NCI-H524 (cell line): ENCODE measurements at places on chromosomes 16 and 17.

GRCh38 chr17:71503710-71504465 is 616.9 kb upstream of the SOX9 start:
- DNase-seq = no peak

DNA sequence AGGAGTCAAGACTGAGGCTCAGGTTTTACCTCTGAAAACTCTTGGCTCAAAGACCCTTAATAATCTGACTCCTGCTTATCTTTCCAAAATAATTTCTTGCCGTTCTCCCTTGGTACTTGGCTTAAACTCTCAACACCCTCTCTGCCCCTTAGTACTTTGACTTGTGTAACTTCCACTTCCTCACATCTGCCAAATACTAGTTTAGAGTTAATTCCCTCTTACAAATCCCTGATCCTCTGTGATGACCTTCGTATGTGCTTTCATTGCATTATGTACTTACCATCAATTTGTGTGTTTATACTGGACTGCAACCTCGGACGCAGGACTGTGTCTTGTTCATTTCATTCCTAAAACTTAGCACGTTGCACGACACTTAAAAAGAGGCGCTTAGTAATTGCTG is 35.2 kb downstream of the ZNF207 start:
- DNase-seq = peak; percentile 26

DNA sequence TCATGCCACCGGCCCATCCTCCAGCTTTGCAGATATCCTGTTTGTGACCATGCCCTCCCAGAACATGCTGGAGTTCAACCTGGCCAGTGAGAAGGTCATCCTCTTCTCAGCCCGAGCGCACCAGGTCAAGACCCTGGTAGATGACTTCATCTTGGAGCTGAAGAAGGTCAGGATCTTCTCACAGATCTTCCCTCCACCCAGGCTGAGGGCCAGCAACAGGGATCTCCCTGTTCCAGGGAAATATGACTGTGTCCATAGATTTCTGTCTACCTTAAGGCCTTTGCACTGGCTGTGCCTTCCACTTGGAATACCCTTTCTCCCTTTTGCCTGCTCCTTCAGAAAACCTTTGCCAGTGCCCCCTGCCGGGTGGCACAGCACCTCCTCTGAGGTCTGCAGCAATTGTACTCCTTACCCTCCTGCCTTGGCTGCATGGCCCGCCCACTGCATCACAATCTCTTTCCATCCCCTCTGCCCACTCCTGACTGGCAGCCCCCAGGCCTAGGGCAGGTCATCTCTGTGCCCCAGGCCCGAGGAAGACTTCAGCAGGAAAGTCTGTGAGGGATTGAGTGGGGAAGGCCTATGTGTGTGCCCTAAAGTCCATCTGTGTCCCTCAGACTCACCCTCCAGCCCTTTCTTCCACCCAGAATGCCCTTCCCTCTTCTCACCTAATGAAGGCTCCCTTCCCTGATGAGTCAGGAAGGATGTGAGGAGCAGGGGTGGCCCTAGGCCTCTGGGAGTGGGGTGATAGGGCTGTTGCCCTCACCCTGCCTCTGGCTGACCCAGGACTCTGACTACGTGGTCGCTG is 27.3 kb upstream of the ALKBH5 start:
- DNase-seq = no peak

DNA sequence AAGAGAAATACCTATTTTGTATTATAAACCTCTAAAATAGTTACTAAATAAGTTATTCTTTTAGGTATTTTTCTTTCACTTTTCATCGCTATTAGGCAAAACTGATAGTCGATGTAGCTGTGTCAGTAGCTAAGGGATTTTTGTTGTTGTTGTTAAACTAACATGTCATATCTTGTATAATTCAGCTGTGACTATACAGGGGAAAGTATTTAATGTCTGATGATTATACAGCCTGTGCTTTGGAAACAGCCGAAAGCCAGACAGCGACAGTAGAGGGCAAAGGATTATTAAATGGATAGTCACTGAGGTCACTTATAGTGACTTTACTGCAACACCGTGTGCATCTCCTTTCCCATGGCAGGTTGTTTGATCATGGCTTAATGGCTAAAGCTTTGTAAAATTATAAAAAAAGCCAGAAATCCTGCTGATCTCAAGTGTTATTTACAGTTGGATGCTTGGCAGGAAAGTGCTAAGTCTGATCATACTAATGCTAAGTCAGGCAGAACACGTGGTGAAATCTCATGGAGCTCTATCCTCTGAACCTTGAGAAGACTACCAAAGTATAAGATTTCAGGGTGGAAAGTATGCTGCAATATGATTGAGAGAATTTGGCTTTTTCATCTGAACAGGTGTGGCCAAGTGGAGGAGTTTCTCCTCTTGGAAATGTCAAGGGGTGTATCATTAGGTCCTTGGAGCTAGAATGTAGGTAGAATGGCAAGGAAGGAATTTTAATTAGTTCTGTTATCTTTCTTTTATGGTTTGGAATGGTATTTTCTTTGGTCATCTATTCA is 88.4 kb downstream of the FTO start:
- DNase-seq = no peak

- DNase-seq = no peak
These were observed 22.4 kb downstream of the SOCS3 start for GRCh38 chr17:78337244-78338109.

DNA sequence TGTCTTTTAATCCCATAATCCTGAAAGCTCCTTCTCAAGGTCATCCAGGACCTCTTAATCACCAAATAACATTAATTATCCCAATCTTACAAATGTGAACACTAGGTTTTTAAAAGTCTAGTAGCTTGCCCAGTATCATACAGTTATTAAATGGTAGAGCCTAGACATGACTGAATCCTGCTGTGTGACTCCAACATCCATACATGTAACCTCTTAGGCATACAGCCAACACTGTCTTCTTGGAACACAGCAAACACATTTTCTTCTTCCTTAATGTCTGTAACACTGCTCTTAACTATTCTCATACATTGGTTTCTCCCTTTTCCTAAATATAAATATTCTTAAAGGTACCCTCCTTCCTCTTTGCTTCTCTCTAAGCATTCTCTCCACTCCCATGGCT is 13.7 kb downstream of the BRIP1 start:
- DNase-seq = no peak

- DNase-seq = no peak
These were observed 4.4 kb downstream of the SNAI3 start for GRCh38 chr16:88681709-88682451.

DNA sequence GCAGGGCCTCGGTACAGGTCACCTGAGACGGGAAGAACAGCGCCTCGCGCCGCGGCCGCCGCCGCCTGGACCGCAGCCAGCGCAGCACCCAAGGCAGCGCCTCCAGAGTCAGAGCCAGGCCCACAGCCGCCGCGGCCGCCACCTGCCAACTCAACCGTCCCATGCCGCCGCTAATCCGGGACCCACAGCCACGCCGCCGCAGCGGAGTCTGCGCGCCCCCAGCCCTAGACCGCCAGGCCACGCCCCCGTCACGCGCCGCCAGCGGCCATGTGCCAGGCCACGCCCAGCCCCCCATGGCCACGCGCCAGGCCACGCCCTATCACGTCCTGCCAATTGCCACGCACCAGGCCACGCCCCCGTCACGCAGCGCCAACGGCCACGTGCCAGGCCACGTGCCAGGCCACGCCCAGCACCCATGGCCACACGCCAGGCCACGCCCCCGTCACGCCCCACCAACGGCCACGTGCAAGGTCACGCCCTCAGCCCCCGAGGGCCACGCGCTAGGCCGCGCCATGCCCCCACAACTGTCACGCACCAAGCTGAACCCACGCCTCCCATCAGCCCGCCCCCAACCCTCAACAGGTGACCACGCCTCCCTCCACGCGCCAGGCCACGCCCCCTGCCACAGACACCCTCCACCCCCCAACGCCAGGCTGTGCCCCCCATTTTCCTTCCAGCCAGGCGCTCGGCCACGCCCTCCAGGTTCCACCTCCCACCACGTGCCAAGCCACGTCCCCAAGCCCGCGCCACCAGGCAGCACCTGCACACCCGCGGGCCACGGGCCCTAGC is at the start of gene PLD6:
PLD6 (minus strand) TSS at position 210 of the 789 bp plus-strand sequence; CDS start at position 163, 47 bp downstream.
- peak; percentile 55 for DNase-seq

DNA sequence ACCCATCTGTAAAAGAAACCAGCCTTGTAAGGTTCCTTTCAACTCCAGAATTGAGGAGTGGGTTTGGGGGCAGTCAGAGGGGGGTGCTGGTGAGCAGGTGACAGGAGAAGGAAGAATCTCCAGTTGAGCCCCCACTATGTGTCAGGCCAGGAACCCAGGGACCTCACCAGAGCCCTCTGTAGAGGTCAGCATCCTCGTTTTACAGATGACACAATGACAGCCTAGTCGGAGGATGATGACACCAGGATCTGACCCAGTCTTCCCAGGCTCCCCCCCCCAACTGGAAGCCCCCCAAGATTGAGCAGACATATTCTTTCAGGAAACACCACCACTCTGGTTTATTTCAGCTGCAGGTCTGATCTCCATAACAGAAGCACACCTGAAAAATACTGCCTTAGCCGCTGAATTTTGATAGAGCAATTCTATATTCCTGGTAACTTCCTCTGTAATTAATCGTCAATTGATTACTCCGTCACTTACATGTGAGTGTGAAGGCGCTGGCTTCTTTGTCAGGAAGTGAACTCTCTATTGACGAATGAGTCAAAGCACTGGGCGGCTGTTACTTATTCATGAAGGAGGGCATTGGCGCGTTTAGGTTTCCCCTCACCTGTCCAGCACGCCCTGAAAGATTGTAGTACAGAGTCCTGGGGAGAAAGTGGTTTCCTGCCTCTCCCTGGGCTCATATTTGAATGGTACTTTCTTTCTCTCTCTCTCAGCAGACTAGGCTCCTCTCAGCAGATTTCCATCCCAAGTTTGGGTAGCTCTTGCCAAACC is 21.2 kb downstream of the SOCS3 start:
- no peak for DNase-seq

DNA sequence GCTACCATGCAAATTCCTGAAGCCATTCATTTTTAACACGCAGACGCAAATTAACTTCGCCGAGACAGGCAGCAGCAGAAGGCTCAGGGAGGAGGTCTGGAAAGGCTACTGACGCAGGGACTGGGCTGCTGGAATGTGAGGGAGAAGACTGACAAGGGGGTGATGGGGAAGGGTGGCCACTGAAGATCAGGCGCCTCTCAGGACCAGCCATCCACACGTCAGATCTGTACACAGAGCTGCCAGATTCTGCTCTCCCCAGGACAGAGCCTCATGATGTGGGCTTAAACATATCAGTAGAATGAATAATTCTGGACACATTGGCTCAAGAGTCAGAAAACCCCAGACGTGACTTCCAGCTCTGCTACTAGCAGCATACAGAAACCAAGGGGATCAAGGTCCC is 25.6 kb upstream of the CLEC18B start:
- no peak for DNase-seq

- DNase-seq = no peak
These were observed 39.8 kb upstream of the TMC5 start for GRCh38 chr16:19377864-19378263.

DNA sequence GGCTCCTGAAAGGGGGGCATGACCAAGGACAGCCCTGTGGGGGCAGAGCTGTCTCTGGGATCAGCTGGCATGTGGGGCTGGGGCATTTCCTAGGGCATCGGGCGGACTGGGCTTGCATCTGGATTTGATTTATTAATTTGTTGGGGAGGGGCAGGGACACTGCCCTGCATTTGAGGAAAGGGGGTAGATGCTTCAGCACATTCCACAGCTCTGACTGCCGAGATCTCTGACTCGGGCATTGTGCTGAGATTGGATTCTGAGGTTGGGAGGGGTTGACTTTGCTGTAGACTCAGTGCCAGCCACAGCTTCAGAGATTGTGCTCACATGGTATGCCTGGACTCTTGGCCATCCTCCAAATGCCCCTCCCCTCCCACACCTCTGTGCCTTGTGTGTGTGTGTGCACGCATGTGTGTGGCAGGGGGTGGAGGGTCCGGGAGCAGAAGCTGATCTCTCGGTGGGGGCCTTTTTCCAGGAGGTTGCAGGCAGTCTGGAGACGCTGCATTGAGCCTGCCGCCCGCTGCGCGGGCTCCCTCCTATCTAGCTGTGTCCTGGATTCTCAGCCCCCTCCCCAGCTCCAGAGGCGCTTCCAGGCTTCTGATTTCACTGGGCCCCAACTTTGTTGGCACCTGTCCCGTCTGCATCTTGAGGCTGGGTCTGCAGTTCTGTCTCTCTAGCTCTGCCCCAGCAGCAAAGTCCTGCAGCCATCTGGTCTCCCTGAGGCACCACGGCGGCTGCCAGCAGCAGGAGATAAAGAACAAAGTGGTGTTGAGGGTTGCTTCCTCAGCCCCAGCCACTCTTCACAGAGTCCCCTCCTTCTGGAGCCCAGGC is 14.9 kb downstream of the IGFBP4 start:
- peak; percentile 58 for DNase-seq

DNA sequence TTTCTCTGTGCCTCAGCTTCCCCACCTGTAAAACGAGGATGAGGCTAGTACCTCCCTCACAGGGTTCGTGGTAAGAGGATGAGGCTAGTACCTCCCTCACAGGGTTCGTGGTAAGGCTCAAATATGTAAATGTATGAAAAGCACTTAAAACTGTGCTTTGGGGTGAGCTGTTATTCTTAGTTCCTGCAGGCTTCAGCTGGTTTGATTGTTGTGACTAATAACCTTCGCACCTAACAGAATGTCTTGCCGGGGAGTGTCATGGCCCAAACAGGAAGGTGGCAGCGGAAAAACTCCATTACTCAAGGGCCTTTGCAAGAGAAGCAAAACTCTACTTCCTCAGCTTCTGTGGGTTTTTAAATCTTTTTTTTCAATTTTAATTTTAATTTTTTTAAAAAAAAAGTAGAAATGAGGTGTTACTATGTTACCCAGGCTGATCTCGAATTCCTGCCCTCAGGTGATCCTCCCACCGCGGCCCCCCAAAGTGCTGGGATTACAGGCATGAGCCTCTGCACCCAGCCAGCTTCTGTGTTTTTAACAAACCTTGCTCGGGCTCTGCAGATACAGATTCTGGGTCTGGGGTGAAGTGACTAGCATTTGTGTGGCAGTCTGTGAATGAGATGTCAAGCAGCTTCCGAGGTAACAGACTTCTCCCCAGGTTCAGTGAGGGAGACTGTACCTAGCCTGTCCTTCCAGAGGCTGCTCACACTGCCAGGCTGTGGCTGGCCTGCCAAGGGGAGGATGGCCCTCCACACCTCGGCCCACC is 103.0 kb downstream of the RAB11FIP4 start:
- peak; percentile 56 for DNase-seq

GRCh38 chr16:84598360-84598759 is 19.5 kb downstream of the COTL1 start:
- no peak for DNase-seq

DNA sequence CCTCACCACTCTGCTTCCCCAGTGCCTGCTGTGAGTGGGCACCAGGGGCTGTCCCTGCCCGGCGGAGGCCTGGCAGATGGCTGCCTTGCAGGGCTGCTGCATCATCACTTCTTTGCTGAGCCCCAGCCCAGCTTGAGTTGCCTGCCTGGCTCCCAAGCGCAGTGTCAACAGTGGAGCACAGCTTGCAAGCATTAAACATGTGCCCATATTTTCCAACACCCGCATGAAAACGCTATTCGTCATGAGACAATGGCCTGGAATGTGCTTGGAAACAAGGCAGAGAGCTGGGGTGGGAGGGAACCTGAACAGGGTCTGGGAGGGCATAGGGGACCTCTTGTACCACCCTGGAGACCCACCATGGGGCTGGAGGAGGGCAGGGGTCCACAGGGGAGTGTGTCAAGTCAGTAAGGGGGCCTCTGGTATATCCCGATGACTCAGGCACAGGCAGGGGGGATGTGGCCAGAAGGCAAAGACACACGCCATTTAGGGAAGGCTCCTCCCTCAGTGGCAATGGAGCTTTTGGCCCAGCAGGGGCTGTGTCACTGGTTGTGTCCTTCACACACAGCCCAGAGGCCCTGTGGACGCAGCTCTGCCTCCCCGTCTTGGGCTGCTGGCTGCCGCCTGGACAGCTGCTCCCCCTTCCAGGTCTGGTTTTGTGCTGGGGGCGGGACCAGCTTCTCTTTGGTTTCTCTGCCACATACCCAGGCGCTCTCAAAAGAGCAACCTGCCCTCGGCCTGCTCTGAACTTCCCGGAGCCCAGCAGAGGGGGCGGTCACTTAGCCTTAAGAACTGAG is 17.4 kb upstream of the MTSS2 start:
- peak; percentile 62 for DNase-seq
